ENCODE measurements at places on chromosomes 1 and 21. TPM values are rescaled to one million over a fixed set of nuclear protein-coding genes. Genes with fewer than 3 reads are reported as not detected.

The SLAMF6 gene
- not detected for total RNA-seq

The LRRN2 gene
- 5.4 TPM for total RNA-seq

The RNU1-2 gene
- total RNA-seq: under 0.01 TPM

The PRMT6 gene
- 25.0 TPM for total RNA-seq

The ERO1B gene
- total RNA-seq: 3.3 TPM

The SASS6 gene
- 8.2 TPM for total RNA-seq

The OR2L2 gene
- total RNA-seq: not detected

The MYOG gene
- not detected for total RNA-seq

DNA sequence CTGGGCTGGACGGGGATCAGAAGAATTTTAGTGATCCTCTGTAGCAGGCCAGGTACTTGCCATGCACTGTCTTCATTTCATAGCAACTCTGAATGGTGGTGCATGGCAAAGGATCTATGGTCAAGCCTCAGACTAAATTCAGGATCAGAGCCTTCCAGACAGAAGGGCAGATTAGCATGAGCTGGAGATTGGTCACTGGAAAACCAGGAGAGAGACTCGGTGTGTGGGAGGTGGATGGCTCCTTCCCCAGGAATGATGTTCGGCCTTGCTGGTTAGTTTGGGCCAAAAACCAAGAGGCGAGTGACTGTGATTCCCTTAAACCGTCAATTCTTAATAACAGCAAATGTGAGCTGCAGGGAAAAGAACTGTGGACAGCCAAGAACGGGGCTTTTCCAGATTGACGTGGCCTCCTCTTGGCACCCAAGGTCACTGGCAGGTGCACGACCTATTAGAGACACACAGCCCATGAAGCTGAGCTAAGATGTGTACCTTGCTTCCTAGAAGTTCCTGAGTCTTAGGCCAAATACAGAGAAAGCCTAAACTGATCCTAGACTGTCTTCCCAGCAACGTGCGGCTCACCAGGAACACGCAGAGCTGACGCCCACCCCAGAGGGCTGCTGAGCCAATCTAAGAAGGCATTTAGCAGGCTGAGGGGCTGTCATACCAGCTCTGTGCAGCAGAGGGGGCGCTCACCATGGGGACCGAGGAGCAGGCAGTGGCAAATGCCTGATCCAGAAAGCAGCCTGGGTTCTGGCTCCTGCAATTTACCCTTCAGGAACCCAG, 18.5 kb downstream of the ALDH4A1 start:
- DNase-seq: no peak

DNA sequence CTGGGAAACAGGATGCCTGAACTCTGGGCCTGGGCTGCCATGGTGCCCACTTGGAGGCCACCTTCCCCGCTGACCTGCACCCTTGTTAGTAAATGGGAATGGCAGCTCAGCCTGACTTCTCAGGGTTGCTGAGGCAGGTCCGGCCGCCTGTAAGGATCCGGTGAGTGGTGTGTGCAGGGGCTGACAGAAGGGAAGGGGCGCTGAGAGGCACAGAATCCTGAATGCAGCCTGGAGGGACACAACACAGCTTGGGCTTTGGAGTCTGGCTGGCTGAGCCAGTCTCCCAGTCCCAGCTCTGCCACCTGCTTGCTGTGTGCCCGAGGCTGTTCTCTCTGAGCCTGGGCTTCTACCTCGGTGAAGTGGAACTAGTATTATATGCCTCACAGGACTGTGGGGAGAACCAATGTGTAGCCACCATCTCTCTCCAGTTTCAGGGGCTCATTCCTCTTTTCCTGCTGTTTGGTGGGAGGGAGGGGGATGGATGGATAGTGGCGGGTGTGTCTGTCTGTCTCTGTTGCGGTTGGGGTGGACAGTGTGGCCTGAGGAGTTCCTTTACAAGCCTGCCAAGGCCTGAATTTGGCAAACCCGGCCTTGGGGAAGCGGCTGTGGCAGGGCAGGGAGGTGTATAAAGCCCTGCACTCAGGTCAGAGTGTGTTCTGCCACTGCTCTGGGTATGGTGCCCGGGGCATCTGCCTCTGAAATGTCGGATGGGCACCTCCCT, 18.0 kb downstream of the ADORA1 start:
- DNase-seq: no peak

DNA sequence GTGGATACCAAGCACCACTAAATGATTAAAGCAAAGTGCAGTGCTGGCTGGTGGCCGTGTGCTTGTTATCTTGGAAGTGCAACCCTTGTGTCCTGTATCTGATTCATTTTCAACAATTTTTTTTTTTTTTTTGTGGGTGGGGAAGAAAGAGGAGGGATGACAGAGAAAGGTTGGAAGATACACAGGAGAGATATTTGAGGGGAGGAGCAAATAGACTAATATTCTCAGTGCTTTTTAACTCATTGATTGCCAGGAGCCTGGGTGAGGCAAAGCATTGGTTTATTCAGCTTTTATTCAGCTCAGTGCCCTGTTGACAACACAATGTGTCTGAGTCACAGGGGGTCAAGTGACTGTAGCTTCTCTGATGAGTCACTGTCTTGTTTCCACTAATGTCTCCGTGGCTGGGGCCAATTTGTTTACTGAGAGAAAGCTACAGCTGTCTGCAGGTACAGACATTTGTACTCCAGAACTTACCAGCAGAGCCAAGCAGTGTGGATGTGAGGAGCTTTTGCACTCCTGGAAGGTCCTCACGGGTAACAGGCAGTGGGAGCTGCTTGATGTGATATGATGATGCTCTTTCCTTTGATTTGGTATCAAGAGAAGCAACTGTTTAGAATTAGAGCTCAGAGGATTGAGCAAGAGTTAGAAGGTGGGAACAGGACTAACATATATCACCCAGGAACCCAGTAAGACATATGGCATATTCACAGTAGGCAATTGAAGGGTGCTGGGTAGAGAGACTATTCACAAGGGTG, 23.6 kb upstream of the DNM3 start:
- peak; percentile 85 for DNase-seq

DNA sequence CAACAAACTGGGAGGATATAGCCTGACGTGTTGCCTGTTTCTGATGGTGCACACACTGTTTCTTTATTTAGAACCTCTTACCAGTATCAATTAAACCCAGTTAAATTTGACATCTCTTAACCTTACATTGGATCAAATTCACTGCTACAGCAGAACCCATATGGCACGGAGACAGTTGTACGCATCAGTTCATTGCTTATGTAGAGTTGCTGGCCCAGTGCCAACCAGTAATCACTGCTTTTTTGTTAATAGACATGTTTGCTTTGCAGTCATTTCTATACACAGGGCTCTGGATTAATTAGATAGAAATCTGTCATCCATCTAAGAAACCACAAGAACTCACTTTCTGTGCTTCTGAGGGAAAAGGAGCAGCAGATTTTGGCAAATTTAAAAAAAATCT, 154.0 kb downstream of the RWDD3 start:
- DNase-seq: no peak

DNA sequence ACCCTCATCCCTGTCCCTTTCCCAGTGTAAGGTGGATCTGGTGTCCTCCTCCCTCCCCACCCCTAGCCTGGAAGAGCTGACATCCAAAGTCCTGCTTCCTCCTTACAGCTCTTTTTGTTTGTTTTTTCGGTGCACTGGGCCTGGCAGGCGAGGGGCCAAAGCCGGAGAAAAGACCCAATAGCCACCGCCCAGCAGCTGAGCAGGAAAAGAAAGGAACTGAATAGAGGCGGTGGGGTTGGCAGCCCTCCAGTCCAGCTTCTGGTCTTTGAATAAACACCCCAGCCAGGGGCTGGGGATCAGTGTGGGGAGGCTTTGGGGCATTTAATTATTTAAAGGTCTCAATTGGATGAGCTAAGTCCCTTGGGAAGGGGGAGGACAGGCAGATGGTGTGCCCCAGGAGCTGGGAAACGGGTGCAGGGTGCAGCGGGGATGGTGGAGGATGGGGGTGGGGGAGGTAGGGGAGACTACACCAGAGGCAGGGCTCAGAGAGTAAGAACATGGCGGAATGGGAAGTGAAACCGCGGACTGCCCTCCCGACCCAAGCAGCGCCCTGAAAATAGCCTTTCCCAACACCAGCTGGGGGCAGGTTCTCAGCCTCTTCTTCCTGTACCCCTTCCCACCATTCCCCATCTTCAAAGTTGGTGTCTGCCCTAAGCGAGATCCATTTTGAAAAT, 20.2 kb downstream of the BTG2 start:
- DNase-seq: no peak

- DNase-seq: no peak
These were observed 16.5 kb downstream of the CCDC30 start for GRCh38 chr1:42479621-42480020.

DNA sequence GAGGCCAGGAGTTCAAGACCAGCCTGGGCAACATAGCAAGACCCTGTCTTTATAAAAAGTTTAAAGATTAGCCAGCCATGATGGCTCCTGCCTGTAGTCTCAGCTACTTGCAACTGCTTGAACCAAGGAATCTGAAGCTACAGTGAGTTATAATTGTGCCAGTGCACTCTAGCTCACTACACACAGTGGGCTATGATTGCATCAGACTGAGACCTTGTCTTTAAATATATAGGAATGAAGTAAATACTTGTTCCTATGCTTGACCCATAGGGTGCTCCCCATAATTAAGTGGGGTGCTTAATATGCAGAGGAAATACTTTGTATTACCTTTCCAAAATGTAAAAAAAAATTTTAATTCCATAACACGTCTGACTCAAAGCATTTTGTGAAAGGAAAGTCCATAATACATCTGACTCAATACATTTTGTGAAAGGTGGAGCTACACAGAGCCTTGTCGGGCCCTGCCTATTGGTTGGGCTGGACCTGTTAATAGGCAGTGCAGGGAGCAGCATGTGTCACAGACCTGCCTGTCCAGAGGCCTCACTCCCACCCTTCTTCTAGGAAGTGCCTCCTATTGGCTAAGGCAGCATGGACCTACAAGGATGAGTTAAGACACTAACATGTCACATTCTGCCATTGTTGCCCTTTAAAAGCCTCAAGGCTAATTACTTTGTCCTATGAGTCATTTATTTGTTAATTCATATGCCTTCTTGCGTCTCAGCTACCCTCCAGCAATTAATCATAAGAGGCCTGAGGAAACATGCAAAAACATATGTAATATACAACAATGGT, 33.6 kb downstream of the CD58 start:
- no peak for DNase-seq

- no peak for DNase-seq
These were observed 89.1 kb downstream of the CLEC20A start for GRCh38 chr1:178407655-178408054.

- DNase-seq: no peak
These were observed 219.0 kb upstream of the HOOK1 start for GRCh38 chr1:59595774-59596173.
